ENCODE measurements at places on chromosomes 6 and 20.

- no peak for DNase-seq
These were observed 64.4 kb downstream of the CHMP4B start for GRCh38 chr20:33875534-33876026.

DNA sequence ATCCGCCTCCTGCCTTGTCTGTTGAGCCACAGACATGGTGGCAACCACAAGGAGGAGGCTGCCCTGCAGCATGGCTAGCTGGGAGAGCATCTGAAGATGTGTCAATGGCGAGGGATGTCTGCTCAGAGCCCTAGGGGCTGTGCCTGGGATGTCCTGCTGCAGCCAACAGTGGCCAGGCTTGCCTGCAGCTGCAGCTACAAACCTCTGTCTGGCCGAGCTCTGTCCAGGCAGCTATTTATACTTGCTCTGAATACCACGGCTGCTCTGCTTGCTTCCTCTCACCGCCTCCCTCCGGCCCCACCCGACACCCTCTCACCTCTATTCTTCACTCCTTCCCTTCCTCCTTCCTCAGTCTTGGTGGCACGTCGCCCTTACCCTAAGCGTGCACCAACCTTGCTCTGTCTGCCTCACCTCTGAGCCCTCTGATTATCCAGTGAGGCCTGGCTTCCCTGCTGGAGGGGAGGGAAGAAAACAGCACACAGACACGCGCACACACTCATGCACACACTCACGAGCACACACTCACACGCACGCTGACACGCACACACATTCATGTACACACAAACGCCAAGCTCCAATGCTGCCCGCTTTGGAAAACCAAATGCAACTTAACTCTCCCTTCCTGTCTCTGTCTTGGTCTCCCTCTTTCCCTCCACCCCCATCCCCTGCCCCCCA lies at the start of gene ANGPT4:
Gene ANGPT4 (minus strand): TSS at position 210 of the 675 bp plus-strand sequence. CDS start 120 bp downstream, at position 90.
- no peak for DNase-seq

- DNase-seq: no peak
These were observed 11.6 kb upstream of the TFB1M start for GRCh38 chr6:155325700-155326516.

DNA sequence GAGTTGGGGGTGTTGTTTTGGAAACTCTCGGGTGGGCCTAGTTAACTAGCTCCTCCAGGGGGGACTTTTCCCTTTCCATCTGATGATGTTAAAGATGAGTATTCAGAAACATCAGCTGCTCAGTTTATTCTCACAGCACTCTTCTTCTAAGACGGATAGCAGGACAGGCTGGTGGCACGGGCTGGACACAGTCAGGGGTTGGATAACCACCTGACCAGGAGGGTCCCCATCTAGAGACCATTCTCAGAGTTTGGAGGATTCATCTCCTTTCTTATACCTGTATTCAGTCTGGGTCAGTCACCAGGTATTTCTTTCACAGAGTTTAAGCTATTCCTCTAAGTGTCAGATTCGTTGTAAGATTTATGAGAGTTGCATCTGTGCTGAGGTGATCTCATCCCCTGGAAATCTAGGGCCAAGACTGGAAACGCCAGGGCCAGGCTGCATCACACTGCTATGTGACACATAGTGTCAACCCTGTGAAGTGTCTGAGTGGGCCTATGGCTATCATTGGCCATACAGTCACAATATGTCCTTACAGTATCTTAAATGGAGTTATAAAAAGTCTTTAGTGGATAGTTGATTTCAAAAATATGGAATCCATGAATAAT lies 111.7 kb downstream of the FAM50B start:
- DNase-seq: no peak

GRCh38 chr6:69866770-69867638 lies 648 bp downstream of the COL19A1 start:
- DNase-seq: peak; percentile 46

DNA sequence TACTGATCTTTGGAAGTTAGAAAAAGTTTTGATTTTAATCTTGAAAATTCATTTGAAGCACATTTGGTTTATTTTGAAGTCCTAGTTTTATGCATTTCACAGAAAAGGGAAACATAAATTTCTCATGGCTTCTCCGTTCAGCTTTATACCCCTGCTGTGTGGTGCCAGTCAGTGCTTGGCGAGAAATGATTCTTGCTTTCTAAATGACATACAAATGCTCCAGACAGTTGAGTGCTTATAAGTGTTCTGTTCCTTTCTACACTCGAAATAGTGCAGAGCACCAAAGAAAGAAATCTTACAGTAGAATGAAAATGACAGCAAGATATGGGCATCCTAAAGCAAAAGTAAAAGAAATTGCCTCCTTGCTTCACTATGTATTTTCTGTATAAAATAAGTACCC lies 9.0 kb upstream of the ZNF292 start:
- no peak for DNase-seq

DNA sequence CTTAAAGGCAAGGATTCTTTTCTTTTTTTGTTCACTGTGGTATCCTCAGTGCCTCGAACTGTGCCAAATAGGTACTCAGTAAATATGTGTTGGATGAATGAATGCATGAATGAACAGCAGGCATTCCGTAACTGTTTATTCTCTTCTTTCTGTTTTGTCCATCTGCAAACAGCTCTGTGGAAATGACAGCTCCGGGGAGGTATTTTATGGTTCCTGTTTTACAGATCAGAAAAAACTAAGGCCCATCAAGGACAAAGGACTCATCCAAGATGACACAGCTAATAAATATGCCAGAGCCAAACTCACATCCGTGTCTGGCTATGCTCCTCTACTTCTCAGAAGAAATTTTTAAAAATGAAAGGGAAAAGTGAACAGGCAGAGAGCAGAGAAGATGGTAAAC lies 21.0 kb downstream of the JPH2 start:
- no peak for DNase-seq

GRCh38 chr20:53567379-53567917 lies 26.2 kb downstream of the ZNF217 start:
- DNase-seq: no peak

GRCh38 chr20:50318710-50319109 lies 128.1 kb downstream of the CEBPB start:
- DNase-seq: no peak

DNA sequence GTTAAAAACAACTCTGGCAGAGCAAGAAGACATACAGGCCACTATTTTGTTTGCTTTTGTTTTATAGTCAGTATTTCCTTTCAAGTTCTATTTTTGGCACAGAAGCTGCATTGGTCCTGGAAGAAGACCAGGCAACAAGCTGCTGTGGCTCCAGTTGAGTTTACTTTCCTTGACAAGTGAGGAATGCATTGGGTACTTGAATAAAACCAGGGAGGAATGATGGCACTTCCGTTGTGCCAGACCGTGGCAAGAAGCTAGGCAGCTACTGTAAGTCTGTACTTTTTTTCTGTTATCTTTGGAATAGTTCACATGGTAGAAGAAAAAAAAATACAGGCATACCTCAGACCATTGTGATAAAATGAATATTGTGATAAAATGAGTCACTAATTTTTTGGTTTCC lies 66.3 kb downstream of the NCOA3 start:
- no peak for DNase-seq

- DNase-seq: no peak
These were observed 71.5 kb downstream of the NCR2 start for GRCh38 chr6:41406728-41407489.

- DNase-seq: no peak
These were observed 570.2 kb downstream of the PRKN start for GRCh38 chr6:162157167-162157870.

GRCh38 chr6:34990971-34991560 lies 102.0 kb downstream of the ANKS1A start:
- no peak for DNase-seq

DNA sequence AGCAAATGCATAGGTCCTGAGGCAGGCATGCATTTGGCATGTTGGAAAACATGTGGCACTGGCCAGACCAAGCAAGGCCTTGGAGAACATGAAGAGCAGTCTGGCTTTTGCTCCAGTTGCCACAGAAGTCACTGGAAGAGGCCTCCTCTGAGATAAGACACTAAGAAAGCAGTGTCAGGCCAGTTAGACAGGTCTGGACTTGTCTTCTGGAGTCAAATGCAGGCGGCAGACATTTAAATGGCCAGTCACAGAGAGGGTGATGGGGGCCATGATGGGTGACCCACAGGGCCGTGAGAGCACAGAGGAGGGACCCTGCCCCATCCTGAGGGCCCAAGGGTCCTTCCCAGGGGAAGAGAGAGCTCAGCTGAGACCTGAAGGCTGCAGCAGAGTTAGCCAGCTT lies 26.7 kb upstream of the ADA start:
- DNase-seq: no peak

DNA sequence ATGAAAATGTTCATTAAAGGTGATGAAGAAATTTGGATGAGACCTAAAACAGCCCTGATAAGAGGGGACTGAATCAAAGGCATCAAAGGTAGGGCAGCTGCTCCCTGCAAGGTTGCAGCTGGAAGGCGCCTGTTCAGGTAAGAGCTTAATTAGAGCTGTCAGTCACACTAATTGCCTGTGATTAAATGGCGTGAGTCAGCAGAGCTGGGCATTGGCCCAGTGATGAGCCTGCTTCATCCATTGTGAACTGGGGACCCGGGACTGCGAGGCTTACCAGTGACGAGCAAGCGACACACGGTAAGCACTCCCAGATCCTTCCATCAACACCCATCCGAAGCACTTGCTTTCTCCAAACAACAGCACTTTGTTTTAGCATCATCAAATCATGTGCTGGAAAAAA lies 621.5 kb upstream of the CDH4 start:
- DNase-seq: no peak

GRCh38 chr20:16096756-16097326 lies 476.4 kb downstream of the KIF16B start:
- no peak for DNase-seq

DNA sequence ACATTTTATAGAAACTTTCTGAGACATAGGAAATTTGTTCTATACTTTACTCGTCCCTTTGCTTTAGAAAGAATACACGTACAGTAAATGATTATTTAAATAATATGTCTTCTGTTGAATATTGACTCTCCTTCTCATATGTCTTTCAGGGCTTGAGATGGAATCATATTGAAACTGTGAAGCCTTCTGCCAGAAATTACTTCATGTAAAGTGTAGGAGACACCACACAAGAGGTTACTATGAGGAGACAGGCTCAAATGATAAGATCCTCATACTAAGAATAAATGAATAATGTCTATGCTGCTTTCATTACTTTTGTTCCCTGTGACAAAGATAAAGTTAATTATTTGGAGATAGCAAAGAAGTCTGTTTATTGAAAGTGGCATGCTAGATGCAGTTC lies 1240.3 kb upstream of the MAP3K7 start:
- no peak for DNase-seq

GRCh38 chr6:221531-222349 lies 70.5 kb upstream of the DUSP22 start:
- DNase-seq: no peak

DNA sequence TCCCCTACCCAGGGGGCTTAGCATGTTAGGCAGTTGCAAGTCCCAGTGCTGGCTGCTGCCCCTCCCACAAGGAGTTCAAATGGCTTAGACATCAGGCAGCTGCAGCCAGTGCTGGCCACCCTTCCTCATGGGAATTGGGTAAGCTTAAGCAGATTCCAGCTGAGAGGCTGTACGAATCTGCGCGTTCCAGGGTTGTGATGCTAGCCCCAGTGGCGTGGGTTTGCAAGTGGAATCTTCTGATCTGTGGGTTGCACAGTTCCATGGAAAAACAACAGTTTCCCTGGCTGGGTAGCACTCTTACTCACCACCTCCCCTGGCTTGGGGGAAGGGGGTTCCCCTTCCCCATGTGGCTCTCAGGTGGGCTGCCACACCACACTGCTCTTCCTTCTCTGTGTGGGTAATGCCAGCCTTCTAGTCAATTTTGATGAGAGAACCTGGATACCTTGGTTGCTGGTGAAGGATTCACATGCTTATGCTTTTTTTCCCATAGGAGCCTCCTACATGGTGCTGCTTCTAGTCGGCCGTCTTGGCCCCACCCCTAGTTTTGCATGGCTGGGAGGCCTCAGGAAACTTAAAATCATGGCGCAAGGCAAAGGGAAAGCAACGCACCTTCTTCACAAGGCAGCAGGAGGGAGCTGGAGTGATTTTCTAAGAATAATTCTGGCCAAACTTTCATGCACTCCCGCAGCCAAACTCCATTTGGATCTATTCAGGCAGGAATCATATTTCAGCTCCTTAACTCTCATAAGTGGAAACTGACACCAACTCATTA lies 13.0 kb downstream of the DYNLT2 start:
- no peak for DNase-seq

GRCh38 chr6:170063431-170063830 lies 227.4 kb downstream of the DLL1 start:
- no peak for DNase-seq

DNA sequence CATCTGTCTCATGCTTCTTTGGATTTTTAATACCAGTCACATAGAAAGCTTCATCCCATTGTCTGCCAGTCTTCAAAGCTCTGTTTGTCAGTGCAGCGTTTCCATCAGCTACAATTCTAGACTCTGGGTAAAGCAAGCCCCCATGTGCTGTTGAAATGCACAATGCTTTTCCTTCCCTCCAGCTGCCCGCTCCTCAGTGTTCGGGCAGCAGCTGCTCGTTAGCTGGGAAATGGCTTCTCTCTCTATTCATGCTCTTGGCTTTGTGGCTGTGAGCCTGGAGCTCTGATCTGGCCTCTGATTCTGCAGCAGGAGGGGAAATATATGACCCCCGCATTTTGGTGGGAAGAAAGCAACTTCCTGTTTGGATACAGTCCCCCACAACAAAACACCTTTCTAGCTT lies 213.0 kb upstream of the CDYL start:
- DNase-seq: no peak

DNA sequence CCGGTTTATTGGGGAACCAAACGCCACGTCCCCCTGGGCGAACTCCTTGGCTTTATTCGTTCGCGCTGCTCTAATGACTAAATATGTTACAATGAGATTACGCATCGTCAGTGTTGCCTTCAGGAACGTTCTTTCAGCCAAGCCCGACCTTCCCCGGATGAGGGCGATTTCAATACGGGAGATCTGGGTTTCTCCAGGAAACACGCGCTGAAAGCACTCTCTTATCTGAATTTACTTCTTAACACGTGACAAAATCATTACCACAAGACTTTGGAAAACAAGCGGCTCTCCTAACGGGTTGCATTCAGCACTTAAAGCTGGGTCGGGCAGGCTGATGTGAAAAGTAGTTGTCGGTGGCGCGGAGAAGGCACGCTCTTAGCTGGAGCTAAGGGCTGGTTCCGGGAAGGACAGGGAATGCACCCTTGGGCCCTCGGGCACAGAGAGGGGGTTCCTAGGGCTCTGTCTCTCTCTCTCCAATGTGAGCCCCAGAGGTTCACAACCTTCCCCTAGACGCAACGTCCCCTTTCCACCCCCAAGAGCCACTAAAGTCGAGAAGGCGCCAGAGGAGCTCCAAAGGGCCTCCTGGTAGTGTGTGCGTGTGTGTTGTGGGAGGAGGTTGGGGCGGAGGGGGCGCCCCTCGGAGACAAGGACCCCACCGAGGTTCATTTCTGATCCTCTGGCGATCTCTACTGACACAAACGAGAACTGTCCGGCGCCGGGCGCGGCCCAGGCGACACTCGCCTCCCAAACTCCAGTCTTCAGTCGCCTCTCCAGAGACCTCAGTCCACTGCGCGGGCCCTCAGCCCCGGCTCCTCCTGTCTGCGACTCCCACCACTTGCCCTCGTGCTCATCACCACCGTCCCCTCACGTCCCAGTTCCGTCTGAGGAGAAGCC lies 7.1 kb upstream of the NKX2-2 start:
- no peak for DNase-seq

GRCh38 chr6:28747631-28748157 lies 176.1 kb downstream of the TRIM27 start:
- no peak for DNase-seq

GRCh38 chr6:40244699-40245098 lies 310.4 kb upstream of the MOCS1 start:
- no peak for DNase-seq

Data from CD4-positive, alpha-beta T cell treated with Interleukin-6 at 100 ng/mL for 8 hours (primary cell).